ENCODE measurements at places on chromosomes 1 and 21.

DNA sequence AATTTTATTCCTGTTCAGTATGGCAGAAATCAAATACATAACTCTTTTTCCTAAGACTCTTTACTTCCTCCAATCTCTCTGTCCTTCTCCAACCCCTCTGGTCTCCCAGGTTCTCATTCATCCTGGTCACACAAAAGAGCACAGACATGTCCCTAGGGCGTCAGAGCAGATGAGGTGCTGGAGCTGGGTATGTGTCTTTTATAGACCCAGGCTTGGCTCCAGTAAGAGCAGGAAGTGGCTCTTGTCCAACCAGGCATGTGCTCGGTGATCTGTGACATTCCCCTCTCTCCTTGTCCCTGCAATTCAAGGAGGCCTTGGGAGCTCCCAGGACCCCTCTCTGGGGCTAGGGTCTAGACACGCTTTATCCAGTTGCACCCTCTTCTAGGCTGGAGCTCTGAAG is 18.0 kb upstream of the LCE2D start:
- DNase-seq: no peak

DNA sequence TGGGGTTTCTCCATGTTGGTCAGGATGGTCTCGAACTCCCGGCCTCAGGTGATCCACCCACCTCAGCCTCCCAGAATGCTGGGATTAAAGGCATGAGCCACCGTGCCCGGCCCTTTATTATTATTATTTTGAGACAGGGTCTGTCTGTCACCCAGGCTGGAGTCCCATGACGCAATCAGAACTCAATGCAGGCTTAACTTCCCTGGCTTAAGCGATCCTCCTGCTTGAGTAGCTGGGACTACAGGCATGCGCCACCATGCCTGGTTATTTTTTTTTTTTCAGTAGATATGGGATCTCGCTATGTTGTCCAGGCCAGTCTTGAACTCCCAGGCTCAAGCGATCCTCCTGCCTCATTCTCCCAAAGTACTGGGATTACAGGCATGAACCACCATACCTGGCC is 47.1 kb upstream of the CITED4 start:
- DNase-seq: no peak

DNA sequence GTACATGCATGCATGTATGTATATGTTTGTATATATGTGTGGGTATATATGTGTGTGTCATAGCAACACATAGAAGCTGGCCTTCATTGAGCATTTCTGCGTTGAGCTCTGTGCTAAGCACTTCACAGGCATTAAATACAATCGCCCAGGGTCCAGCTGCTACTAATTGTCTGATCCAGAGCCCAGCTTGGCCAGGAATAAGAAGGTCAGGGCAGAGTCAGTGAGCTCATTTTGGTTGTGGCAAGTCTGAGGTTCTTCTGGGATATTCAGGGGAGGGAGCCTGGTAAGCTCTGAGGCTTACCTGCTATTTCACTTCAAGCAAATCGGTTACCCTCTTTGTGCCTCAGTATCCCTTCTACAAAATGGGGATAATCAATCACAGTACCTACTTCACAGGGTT is 59.6 kb downstream of the FOXO6 start:
- DNase-seq: no peak

- no peak for DNase-seq
Observed at GRCh38 chr1:69055194-69055593, 512.5 kb upstream of the LRRC7 start.

DNA sequence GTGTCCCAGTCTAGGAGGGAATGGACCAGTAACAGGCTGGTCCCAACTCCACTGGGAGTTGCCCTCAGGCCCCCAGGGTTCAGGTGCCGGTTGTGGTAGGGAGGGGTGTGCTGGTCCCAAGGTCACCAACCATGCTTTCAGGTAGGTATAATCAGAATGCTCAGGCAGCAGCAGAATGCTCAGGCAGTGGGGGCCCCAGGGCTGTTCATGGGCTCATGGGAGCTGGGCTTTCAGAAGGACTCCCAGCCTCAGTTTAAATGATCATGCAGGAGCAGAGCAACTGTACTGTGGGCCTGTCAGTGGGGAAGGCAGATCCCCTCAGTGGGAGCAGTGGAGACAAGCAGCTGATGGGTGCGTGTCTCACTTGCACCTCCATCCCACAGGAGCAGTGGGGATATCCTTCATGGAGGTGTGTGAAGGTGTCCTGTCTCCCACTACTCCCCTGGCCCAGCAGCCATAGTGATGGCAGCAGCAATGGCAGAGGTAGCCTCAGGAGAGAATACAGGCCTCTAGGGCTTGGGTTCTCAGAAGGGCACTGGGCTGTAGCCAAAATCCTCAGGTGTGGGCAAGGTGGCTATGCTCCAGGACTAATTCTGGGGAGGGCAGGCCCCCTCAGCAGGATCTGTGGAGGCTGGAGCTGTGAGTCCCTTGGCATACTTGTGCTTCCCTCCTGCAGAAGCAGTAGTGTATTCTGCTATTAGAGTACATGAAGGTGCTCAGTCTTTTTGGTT is 917.3 kb upstream of the B3GALT2 start:
- DNase-seq: no peak

GRCh38 chr21:17467829-17468228 is 45.0 kb upstream of the CXADR start:
- no peak for DNase-seq

All from kidney capillary endothelial cell (primary cell).